Large intestine (tissue), 12 donors: ENCODE measurements at places on chromosomes 6 and 20. TPM values are rescaled to one million over a fixed set of nuclear protein-coding genes. Genes with fewer than 3 reads are reported as not detected.

DNA sequence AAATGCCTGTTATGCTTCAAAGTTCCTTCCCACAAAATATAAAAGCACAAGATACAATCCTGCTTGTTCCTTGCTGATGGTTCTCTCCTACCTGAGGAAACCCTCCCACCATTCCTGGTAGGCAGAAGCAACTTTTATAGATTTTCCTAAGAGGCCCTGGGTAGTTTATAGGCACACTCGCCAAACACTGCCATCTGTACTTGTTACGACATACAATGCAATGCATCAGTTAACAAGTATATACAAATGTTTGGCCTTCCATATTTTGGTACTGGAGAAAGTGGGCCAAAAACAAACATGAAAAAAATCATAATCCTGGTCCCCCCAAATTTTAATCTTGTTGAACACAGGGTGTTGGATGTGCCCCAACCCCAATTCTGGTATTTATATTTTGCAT is 16.6 kb downstream of the MCM9 start:
- no peak for DNase-seq

GRCh38 chr6:7684843-7685242 is 41.1 kb upstream of the BMP6 start:
- no peak for DNase-seq

DNA sequence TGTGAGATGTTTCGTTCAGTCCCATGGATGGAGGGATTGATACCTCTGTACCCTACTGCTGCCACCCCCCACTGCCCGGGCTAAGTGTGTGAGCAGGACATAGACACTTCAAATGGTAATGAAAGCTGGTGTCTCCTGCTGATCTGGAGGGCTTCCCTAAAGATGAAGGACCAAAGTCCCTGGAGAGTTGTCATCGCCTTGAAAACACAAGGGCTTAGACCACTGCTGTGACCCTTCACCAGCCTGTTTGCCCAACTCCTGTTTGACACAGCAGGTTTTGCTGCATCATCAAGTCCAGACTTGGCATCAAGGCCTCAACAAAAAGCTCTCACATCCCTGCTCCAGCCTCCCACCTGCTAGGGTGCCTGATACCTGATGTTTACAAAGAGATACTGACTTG is 57.9 kb upstream of the FAM8A1 start:
- DNase-seq = no peak

Gene ZBTB22
- polyA plus RNA-seq = 16.7 TPM

Gene TDP2
- 292 TPM for polyA plus RNA-seq
